ENCODE measurements at places on chromosomes 1 and 21.

DNA sequence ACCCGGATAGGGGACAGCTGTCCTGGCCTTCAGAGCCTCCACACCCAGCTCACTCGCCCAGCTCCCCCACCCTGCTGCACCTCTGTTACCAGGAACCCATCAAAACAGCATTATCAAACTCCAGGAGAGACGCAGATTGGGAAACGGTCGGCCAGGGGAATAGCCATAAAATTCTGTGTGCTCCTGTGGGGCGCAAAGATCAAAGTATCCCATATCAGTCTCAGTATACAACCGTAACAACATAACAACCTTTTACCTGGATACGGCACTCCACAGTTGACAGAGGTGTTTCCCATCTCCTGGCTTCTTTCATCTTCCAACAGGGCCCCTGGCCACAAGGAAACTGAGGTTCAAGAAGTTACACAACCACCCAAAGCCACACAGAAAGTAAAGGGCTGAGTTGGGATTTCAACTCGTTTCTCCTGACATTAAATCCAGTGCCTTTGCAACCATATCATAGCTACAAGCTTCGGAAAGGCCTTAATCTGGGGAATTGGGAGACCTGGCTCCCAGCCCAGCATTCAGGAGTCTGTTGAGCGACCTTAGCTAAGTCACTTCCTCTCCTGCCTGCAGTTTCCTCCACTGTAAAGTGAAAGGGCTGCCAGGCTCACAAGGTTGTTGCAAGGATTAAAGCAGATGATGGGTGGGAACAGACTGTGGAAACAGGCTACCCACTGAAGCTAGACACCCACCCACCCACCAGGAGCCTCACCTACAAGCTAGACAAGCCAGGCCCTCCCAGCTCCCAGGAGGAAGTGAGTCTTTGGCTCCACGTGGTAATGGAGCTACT is 8.1 kb upstream of the EPHB2 start:
- no peak for DNase-seq

- DNase-seq, result no peak
Measured at GRCh38 chr1:181013144-181013543, 9.5 kb downstream of the STX6 start.

GRCh38 chr1:228058949-228059633 is 23.4 kb upstream of the ARF1 start:
- peak; percentile 69 for DNase-seq

DNA sequence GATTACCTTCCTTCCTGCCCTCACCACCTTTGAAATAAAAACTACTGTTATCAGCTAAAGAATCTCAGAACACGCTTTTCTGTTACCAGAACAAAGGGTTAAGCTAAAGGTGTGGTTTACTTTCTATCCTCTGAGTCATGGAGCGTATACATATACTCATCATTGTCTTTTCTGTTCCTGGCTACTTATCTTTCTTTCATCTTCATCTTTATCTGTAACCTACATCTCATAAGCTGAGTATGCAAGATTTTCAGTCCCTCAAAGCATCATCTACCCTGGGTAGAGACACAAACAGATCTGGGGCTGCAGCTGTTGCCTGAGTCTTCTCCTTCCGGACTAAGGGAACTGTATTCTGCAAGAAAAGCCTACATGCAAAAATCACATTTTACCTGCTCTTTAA is 75.6 kb downstream of the LMO4 start:
- DNase-seq, result no peak

DNA sequence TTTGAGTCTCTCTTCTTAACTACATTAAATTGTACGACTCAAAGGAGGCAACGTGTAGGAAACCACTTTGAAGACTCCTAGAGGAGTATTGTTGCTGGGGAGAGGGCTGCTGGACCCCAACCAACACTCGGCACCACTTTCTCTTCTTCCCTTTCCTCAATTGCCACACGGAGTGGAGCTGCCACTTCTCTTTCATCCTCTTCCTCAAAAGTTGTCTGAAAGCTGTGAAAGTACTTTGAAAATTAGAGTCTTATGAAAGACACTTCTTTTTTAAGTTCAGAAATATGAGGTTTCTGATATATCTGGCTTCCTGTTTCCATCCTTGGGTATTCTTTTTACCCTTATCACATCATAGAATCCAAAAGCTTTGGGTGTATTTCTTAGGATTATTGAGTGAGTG is 59.5 kb downstream of the MRPS6 start:
- no peak for DNase-seq

DNA sequence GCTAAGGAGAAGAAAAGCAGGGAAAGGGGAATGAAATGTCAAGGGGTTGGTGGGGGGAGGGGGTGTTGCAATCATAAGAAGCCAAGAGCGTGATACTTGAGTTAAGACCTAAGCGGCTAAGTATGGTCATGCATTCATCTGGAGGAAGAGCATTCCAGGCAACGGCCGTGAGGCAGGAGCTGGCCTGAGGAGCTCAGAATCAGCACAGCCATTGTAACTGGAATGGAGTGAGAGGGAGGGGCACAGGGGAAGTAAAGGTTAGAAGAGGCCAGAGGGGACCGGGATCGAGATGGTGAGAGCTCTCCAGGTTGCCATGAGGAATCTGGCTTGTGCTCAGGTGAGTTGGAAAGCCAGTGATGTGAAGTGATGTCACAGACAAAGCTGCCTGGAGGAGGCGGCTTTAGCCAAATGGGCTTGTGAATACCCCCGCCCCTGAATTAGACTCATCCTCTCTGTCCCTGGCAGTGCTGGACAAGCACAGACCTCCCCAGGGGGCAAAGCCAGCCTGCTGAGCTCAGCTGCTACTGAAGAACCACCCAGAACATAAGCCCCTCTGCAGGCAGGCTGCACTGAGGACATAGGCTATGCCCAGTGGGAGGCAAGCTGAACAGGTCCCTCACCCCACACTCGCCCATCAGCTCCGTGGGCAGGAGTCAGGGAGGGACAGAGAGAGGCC is 61.1 kb upstream of the LAPTM5 start:
- DNase-seq, result no peak

DNA sequence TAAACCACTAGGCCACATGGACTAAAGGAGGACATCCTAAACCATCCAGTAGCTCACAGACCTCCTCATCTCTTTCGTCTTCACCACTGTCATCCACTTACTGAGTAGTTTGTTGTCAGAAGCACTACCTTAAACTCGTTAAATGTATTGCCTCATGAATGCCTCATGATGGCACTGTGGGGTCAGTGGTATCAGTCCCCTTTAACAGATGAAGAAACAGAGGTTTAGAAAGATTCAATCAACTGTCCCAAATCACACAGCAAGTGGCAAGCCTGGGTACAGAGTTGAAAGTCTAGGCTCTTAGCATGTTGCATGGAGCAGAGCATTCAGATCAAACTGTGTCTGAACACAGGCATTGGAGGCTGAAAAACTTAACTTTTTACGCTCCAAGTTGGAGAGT is 183.6 kb upstream of the KIAA0040 start:
- DNase-seq, result peak; percentile 17

- no peak for DNase-seq
Measured at GRCh38 chr1:225483818-225484656, 56.2 kb upstream of the LBR start.

- no peak for DNase-seq
Measured at GRCh38 chr1:64497088-64497883, 27.4 kb downstream of the CACHD1 start.

DNA sequence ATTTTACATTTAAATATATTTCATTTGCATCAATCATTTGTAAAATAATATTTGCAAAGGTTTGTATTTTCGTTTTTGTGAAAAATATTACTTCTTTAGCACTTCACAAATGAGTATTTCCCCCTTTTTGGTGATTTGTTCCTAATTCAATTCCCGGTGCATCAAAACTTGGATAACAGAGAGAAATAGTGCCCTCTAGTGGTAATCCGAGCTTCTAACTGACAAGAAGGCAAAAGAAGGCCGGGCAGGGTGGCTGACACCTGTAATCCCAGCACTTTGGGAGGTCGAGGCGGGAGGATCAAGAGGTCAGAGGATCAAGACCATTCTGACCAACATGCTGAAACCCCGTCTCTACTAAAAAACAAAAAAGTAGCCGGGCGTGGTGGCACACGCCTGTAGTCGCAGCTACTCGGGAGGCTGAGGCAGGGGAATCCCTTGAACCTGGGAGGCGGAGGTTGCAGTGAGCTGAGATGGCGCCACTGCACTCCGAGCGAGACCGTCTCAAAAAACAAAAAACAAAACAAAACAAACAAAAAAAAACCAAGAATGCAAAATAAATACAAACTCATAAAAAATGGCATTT is 137.7 kb downstream of the COL11A1 start:
- DNase-seq, result peak; percentile 63

DNA sequence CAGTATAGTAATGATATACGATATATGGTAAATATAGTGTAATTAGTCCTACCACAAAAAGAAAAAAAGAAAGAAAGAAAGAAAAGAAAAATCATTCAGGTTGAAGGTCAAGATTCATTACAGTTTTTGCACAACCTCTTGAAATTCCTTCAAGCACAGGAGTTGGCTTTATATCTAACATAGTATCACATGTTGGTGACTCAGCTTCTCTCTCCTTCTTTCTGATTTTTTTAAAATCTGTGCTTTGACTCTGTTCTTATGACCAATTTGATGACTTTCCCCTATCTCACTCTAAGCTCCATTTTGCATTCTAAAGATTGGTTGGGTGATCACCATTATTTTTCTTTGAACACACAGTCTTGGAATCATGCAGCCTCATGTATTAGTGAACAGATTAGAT is 148.2 kb upstream of the COL11A1 start:
- no peak for DNase-seq

GRCh38 chr1:60255565-60255964 is 182.0 kb upstream of the C1orf87 start:
- DNase-seq, result no peak

- peak; percentile 79 for DNase-seq
Measured at GRCh38 chr1:156767879-156768604, 707 bp downstream of the PRCC start.

DNA sequence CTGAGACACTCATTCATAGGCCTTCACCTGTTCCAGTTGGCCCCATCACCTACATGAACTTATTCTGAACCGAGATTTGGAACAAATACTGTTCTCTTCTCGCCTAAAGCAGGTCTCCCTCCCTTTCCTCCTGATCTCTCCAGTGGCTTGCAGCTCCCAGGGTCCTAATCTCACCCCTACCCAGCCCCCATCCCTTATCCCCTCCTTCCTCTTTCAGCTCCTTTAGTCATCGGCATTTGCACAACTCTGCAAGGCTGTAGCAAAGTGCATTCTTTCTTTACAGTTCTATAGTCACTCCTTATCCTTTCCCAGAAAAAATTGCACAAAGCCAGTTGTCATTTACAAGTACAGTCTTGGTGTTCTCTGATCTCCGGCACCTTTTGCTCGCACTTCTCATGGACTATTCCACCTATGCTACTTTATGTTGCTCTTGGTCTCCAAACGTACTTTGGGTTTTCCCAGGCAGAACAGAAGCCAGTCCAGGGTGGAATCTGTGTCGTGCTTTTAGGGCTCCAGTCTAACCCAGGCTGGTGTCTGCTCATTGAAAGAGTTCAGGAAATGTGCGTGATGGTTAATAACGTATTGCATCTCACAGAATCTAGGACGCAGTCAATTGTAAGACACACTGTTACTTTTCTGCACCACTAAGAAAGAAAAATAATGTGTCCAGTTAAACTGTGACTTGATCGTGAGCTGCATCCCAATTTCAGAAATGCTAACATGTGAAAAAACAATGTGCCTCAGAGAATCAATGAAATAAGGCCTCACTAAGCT is 965 bp downstream of the ABCA4 start:
- no peak for DNase-seq

GRCh38 chr1:227911376-227911775 is 36.4 kb downstream of the WNT9A start:
- no peak for DNase-seq

DNA sequence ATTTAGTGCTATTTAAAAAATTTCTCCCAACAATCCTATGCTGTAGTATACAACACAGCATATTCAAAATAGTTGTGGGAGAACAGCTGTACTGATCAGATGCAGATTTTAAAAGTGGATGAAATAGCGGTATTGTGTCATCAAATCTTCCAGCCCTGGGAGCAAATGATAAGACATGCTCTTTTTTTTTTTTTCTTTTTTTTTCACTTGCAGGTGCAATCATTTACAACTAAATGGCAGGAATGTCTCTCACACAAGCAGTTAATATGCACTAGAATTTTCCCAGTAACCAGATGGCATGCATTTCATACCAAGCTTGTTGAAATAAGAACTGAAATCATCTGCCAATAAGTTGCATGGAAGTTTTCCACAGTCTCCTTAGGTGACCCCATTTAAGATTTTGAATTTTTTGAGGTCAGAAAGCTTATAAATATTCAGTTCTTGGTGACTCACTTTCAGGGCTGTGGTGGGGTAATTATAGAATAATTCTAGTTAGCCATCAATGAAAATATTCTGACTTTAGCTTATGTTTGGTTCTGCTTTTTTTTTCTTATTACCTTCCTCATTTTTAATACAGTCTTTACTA is 623.9 kb upstream of the NR5A2 start:
- no peak for DNase-seq
